ENCODE measurements at places on chromosomes 6 and 20.

GRCh38 chr6:92634561-92634960, 784.8 kb downstream of the EPHA7 start:
- DNase-seq: no peak

DNA sequence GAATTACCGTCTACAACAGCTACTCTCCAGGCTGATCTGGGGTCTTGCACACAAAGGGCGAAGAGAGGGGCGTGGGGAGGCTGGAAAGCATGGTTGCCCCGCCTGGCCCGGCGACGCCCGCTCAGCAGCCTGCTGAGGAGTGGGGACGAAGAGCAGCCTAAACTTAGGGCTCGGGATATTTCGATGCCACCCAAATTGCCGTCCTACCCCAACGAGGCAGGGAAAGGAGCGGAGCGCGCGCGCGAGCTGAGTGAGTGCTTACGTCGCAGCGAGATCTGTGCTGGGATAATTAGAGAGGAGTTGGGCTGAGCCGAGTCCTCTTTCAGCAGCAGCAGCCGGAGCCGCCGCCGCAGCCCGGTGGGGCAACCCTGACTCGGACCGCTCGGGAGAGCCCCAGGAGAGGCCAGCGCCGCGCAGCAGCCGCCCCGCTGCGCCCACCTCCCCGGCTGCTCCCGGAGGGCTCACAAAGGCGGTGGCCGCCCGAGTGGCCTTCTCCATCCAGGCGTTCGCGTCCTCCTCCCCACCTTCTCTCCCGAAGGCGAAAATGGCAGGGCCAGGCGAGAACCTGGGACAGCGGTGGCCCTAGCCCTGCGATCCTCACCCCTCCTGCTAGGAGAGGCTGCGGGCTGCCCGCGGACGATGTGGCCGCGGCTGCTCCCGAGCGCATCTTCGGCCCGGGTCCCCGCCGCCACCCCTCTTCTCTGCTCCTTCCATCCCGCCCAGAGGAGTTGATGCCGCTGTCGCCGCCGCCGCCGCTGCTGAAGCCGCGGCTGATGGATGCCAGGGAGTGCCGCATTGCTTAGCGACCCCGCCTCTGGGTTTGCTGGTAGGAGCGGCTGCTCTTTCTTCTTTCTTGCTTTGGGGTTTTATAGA, at the start of gene CLVS2:
CLVS2 (plus strand) TSS at position 315 of the 873 bp plus-strand sequence. CDS start 1,543 bp downstream, outside the sequence.
- no peak for DNase-seq

- no peak for DNase-seq
These were observed 77.8 kb upstream of the TGM3 start for GRCh38 chr20:2217857-2218539.

DNA sequence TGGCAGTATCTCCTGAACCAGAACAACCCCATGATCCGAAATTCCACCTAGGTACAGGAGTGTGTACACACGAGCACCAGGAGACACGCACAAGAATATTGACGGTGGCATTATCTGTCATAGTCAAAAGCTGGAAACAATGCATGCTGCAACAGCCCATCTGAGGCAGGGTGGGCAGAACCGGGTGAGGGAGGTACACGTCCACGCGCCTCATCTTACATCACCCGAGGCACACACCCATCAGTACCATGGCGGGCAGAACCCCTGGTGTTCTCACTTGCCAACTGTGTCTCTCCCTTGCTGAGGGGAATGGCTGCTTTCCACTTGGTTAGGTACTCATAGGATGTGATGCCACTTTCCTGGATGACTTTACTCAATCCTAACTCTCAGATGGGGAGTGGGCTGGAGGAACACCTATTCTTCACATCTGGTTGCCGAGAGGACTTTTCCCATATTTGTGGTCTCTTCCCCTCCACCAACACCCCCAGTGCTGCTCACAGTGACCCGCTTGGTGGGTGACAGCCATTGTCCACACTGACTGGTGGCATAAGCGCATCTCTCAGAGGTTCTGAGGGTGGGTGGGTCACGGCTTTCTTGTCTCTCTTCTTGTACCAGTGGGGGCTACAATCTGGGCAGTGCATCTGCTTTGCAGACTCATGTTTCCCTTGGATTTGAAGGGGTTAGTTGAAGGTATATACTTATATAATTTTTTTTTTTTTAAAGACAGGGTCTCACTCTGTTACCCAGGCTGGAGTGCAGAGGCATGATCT, 13.5 kb downstream of the PPP1R3G start:
- DNase-seq: no peak

DNA sequence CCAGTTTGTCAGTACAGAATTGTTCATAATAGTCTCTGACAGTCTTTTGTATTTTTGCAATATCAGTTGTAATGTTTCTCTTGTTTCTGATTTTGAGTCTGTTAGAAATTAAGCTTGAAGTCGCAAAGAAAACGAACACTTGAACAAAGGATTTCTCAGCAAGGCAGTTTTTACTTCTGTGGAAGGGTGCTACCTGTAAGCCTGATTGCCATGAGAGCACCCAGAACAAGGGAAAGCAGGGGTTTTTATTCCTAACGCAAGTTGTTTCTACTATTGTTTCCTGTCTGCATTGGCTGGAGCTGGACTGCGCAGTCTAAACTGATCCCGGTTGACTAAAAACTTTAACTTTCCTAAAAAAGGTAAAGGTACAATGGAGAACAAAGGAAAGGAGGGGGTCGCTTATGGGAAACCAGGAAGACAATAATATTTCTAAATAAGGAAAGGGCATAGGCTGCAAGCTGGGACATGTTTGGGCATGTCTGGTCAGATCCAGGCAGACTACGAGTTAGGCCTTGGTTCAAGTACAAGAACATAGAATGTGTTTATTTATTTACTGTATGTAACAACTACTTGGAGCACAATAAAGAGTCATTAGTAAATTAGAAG, 28.5 kb downstream of the HLA-B start:
- no peak for DNase-seq

DNA sequence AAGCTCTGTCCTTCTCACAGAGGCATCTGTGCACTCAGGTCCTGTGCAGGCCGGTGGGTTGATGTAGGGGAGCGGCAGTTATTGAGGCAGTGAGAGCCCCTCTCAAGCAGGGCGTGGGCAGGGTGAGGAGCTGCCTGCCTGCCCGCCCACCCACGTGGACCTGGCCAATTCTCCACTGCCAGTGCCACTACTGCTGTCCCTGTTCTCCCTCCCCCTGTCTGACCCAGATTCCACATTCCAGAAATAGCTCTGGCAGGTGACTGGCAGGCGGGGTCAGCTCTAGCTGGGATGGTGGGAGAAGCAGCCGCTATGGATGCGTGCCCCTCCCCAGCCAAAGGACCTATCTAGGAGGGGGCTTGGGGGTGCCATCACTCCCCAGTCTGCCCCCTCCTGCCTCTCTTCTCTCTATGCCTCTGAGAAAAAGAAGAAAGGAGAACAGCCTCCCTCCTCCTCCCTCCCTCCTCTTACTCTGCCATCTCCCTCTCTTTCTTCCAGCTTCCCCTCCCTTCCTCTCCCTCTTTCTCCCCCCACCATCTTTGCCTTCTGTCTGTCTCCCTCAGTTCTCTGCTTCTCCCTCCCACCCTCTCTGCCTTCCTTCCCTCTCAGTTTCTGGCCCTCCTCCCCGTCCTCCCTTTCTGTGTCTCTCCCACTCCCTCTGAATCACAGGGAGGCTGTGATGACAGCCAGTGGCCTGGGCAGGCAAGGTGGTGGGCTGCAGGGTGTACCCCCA, 86.5 kb upstream of the MYL9 start:
- DNase-seq: no peak

DNA sequence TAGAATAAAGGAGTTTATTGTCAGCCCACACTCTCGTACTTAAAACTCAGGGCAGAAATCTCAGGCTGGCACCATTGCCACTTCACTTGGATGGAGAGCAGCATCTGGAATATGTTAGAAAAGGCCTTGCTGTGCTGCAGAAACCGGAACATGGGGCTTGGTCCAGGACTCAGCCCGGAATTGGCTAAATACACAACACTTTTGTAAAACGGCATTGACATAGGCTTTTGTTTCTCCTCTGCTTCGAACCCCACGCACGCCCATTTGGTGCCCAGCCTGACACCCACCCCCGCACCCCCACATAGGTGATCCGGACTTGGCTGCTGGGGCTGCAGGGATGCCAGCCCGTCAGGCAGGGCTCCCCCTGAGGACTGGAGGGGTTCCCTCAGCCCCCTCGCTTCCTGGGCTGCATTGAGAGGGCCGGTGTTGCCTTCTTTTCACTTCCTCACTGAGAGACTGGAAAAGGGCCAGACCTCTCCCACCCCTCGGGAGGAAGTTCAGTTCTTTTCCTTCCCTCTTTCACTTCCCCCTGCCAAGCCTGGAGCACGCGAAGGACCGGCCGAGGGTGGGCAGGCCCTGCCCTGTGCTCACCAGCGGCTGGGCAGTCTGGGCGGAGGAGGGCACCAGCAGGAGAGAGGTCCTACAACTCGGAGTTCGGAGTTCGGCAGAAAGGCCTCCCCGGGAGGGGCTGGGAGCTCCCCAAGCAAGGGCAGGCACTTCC, 17.9 kb upstream of the CST3 start:
- no peak for DNase-seq

DNA sequence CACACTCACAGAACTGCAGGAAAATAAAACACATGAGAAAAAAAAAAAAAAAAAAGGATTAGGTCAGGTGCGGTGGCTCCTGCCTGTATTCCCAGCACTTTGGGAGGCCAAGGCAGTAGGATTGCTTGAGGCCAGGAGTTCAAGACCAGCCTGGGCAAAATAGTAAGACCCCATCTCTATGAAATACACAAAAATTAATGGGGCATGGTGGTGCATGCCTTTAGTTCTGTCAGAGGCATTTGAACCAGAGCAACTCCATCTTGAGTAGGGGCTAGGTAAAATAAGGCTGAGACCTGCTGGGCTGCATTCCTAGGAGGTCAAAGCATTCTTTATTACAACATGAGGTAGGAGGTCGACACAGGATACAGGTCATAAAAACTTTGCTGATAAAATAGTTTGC, 39.0 kb upstream of the JARID2 start:
- no peak for DNase-seq

DNA sequence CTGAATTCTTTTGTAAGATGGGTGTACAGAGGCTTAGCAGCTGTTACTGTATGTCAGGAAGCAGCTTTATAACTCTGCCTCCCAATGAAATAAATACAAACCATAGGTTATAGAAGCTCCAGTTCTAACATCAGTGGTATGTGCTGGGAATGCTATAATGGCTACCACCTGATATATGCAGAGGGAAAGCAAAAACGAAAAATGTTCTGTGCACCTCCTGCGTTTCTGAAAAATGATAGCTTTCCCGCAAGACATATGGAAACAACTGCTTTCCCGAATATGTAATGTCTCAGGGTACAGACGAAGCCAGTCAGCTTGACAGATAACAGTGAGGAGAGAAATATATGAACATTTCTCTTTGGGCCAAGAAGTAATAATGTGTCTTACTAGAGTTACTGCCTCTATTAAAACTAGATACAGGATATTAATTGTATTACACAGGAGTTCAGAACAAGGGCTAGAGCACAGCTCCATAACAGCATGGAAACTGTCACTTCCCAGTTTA, 517.0 kb upstream of the NRSN1 start:
- DNase-seq: no peak

DNA sequence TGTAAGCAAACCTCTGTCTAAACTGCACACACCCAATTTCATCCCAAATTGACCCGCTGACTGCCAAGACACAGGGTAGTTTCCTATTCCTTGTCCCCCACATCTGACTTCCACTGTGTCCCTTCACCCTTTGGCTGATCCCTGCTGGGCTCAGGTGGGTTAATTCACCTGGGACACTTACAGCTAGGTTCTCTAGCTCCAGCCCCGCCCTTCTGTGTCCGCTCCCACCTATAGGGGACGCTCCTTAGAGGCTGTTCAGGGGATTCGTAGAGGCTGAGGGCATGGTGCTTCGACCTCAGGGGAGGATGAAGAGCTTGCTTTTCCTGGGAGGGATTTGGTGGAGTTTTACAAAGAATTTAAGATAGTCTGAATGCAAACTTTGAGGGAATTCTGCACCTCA, 4.0 kb upstream of the CD93 start:
- DNase-seq: no peak

- no peak for DNase-seq
These were observed 258.7 kb downstream of the TAF4 start for GRCh38 chr20:61806995-61807394.

GRCh38 chr6:87701344-87701675, 723 bp downstream of the AKIRIN2 start:
- DNase-seq: no peak

- no peak for DNase-seq
These were observed 238.5 kb downstream of the GMPR start for GRCh38 chr6:16476861-16477260.

DNA sequence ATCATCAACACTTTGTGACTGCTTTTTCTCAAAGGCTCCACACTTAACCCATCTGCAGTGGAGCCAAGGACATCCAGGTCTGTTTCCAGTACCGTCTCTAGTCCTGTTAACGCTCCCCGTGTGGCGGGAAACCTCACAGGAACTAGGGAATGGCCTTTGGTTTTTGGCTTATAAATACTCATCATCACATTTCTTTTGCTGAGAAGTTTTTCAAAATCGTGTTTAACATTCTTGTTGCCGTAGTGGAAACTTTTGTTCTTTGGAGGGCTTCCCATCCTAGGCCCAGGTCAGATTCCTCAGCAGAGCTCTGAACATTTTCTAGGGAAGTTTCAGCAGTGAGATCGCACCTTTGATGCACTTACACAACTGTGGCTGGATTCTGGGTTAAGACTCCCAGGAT, 24.6 kb downstream of the DAAM2 start:
- DNase-seq: no peak

- no peak for DNase-seq
These were observed 164.6 kb downstream of the MTFR2 start for GRCh38 chr6:136085370-136086115.

DNA sequence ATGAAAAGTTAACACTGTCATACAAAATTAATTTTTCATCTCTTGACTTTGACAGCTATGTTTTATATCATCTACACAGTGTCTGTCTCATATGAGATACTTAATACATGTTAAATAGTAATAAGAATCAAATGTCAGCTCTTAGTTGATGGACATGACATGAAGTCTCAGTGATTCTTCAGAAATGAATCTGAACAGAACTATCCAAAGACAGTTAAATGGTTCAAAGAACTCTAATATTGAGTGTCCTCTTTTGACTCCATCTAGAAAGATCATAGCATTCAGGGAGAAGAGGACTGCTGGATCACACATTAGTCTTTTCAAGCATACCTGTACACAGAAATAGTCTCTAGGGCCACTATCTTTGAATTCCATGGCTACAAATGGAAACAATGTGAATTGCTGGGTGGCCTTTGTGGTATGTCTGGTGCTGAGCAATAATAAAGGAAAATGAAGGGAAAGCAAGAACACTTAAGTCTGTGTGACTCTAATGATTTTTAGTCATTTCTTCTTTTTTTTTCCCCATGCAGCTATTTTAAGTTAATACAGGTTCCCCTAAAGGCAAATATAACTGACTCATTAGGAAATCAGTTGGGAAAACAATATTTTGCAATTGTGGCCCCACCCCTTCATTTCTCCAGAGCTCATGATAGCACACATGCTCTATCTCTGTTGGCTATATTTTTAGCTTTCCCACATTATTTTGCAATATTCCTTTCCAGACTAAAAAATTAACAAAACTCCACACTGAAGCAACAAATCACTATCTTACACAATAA, 367.5 kb downstream of the GRIK2 start:
- DNase-seq: no peak

- DNase-seq: no peak
These were observed 90.0 kb upstream of the DTNBP1 start for GRCh38 chr6:15752820-15753219.
